ENCODE measurements at places on chromosomes 13 and 19.

DNA sequence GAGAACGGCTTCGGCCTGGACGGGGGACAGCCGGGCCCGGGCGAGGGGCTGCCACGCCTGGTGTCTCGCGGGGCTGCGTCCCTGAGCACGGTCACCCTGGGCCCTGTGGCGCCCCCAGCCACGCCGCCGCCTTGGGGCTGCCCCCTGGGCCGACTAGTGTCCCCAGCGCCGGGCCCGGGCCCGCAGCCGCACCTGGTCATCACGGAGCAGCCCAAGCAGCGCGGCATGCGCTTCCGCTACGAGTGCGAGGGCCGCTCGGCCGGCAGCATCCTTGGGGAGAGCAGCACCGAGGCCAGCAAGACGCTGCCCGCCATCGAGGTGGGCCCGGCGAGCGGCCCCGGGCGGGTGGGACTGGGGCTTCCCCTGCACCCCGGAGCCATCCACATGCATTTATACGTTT is 10.7 kb downstream of the RELB start:
- DNase-seq: no peak

DNA sequence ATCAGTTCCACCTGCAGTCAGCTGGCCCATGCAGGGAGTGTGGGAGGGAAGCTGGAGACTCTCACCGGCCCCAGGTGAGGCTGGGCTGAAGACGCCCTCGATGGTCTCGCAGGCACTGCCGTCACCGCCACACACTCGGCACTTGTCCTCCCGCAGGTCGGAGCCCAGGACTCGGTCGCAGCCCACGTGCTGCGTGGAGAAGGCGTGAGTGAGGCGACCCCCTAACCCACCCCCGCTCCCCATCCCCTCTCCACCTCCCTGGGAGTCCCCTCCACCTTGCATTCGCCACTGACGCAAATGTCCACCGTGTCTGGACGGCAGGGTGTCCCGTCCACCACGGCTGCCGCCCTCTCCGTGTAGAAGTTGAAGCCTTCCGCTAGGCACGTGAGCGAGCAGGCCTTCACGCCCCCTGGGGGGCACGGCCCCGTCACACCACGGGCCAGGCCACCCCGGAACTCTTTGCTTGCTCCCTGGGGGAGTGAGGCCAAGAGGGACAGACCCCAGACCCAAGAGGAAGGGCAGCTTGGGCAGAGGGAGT is 12.0 kb upstream of the MYO1F start:
- no peak for DNase-seq

GRCh38 chr13:103883698-103884097 is 817.5 kb upstream of the SLC10A2 start:
- no peak for DNase-seq

DNA sequence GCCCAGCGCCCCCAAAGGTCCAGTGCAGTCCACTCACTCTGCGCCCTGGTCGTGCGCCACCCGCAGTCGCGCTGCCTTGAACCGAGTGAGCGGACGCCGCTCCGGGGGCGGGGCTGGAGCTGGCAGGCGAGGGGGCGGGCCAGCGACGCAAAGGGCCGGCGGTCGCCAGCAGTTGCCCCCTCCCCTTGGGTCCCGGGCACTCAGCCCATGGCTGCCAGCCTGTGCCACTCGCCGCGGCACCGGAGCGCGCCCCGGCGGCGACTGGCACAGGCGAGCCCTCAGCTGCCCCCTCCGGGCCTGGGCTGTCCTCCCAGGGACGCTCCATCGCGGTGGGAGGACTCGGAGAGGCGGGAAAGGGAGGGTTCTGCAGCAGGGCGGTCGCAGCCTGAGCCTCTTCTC is at the start of gene S1PR5:
TSS of gene S1PR5 (minus strand) at position 87 of the 399 bp plus-strand sequence. CDS start 2,436 bp downstream, outside the sequence.
- no peak for DNase-seq

GRCh38 chr19:15595069-15595468 is 19.9 kb upstream of the CYP4F8 start:
- no peak for DNase-seq

DNA sequence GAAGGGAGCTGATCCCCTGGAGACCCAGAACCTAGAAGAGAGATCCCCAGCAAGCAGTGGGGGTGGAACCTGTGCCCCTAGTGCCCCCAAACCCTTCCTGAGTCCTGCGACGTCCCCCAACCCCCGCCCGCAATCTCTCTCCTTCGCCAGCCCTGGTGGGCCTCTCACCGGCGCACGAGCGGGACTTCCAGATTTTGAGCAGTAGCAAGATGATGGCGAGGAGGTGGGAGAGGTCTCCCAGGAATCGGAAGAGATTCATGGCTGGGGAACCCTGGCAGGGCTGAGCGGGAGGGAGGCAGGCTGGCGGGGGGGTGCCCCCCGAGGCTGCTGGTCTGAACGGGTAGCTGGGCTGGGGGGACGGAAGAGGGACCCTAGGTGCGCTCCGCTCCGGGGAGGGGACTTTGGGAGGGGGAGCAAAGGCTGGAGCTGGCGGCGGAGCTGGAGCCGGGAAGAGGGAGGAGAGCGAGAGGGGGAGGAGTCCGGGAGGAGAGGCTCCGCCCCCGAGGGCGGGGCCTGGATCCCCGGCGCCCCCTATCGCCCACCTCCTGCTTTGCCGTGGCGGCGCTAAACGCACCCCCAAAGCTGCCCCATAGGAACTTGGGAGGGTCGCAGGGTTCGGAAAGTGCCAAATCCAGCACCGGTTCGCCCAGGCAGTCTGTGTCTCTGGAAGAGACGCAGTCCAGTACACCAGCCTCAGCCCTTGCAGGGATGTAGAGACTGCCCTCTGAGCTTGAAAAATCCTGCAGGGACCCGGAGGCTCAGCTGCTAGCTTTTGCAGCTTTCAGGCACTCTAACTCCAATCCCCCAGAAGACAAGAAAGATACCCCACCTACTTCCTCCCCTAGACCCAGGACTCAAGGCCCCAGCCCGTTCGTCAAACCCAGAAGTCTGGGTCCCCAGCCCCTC is at the start of gene KDELR1:
TSS of gene KDELR1 (minus strand) at position 452 of the 906 bp plus-strand sequence. CDS start at position 259, 193 bp downstream.
- no peak for DNase-seq

DNA sequence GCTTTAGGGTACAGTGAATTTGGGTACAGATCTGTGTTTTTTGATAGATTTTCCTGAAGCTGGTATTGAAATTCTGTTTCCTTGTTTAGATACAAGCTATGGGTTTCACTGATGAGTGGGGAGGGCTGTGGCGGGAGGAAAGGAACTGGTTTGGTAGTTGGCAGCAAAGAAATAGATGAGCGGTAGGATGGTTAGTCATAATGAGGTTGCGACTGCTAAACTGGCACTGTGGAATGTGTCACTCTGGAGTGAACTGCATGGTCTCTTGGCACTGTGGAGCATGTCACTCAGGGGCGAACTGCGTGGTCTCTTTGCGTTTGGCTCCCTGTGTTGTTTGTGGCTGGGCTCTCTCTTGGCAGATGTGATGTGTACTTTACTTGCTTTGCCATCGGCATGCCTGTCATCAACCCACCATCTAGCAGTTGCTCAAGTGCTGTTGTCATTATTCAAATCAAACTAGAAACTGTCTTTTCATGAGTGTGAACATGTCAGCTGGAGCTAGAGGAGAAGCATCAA is 82.1 kb downstream of the ATP8A2 start:
- no peak for DNase-seq

- DNase-seq: no peak
These were observed 4.2 kb downstream of the TTC9B start for GRCh38 chr19:40213882-40214570.

DNA sequence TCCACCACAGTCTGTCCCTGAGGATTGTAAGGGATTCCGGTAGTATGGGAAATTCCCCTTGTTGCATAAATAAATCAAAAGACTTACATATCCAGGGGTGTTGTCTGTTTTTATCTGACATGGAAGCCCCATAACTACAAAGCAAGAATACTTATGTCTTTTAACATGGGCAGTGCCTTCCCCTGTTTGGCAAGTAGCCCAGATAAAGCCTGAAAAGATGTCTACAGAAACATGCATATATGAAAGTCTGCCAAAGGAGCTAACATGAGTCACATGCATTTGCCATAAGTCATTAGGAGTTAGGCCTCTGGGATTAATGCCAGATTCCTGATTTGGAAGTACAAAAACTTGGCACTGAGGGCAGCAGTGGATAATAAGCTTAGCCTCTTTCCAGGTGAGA is 62.1 kb downstream of the ZNF737 start:
- no peak for DNase-seq

DNA sequence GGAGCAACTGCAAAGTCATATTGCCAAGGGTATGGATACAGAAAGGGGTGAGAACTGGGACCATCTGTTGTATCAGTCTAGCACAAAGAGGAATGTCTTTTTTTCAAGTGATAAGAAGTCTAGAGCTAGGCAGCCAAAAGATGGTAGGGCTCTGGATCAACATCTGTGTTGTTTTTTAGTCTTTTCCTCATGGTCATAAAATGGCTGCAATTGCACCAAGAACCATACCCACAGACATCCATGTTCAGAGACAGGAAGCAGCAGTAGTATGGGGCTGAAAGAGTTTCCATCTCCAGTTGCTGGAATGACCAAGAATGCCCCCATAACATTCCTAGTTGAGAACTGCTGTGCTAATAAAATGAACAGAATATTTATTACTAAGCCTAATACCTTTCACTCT is 25.6 kb downstream of the KCNC3 start:
- no peak for DNase-seq

DNA sequence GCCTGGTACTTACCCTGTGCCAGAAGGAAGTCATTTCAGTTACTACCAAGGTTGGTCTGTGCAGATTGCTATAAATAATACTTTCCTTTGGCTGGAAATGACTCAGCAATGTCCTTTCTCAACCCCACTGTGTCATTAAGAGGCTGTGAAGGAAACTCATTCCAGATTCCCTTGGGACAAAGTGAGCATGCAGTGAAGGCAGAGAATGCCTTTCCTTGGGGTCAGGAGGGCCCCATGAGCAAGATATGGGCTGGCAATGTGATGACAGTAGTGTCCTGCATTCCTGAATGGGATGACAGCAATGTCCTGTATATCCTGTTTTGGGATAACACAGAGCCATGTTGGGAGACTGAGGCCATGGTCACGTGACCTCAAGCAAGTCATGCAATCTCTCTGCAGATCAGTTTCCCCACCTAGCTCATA is 213.1 kb upstream of the TMTC4 start:
- no peak for DNase-seq

DNA sequence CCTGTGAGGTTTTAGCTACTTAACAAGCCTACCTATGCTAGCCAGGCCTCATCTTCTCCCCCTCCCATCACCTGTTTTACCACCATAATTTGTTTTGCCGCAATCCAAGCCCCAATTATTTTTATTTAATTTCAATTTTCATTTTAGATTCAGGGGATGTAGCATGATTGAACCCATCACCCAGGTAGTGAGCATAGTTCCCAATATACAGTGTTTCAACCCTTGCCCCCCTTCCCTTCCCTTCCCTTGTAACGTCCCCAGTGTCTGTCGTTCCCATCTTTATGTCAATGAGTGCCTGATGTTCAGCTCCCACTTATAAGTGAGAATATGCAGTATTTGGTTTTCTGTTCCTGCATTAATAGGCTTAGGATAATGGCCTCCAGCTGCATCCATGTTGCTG is 885.0 kb downstream of the UQCRFS1 start:
- DNase-seq: no peak

- DNase-seq: no peak
These were observed 480.2 kb upstream of the MIR17HG start for GRCh38 chr13:90867336-90867683.

GRCh38 chr13:36158611-36159010 is 27.4 kb upstream of the DCLK1 start:
- no peak for DNase-seq

DNA sequence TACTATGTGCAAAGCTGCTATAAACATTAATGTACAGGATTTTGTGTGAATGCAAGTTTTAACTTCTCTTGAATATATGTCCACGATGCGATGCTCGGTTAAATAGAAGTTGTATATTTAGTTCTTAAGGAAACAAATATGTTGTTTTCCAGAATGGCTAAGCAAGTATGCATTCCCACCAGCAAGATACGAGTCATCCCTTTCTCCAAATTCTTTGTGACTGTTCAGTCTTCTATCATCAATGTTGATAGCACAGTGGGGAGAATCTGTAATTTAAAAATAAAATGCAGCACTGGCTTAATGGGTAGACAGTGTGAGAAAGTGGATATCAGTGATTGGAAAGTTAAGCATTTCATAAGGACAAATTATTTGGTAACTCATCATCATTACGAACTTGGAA is 1340.8 kb downstream of the PCDH9 start:
- DNase-seq: no peak

DNA sequence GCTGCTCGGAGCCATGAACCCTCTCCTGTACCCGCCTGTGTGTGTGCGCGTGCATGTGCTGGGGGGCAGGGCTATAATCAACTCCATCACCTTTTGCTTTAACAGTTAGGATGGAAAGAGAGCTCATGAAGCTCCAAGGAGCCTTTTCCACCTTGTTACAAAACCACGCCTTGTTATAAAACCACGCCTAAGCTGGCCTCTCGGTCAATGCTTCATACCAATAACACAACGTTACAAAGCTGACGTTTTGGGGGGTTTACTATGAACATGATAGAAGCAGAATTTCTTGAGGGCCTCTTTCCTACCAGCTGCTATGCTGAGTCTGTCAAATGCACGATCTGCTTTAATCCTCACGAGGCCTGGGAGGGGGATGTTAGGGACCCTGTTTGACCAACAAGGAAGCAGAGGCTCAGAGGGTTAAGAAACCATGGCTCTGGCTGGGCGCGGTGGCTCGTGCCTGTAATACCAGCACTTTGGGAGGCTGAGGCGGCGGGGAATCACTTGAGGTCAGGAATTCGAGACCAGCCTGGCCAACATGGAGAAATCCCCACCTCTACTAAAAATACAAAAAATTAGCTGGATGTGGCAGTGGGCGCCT is 11.9 kb downstream of the CAPS start:
- DNase-seq: no peak

- DNase-seq: no peak
These were observed 5.2 kb downstream of the SLC25A42 start for GRCh38 chr19:19068659-19069654.

DNA sequence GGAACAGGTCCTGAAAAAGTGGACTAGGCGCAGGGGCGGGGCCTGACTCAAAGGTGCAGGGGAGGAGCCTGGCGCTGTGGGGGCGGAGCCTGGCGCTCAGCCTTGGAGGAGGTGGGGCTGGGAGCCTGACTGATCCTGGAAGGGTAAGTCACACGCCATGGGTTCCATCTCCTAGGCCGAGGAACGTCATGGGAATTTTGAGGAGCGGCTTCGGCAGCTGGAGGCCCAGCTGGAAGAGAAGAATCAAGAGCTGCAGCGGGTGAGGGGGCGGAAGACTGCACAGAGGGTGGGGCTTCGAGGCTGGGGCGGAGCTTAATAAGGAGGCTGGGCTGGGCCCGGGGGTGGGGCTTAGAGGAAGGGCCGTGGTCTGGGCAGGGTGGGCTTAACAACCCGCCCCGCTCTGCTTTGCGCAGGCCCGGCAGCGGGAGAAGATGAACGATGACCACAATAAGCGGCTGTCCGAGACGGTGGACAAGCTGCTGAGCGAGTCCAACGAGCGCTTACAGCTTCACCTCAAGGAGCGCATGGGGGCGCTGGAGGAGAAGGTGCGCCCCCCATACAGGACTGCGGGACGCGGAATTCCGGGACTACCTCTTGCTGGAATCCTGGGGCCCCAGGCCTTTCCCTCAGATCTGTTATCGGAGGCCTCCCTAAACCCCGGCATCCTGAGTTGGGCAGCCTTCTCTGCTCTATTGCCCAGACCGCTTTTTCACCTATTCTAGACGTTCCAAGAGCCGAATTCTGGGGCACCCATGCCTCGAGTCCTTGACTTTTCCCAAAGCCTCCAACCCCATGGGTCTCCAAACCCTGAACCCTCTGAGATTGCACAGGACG is 14.5 kb downstream of the PPFIA3 start:
- no peak for DNase-seq

GRCh38 chr19:3381701-3382372 is 15.5 kb downstream of the NFIC start:
- DNase-seq: no peak

- no peak for DNase-seq
These were observed 26.9 kb downstream of the GAS6 start for GRCh38 chr13:113836768-113837559.

GRCh38 chr19:29971002-29971401 is 29.0 kb downstream of the URI1 start:
- DNase-seq: no peak

GRCh38 chr13:30169442-30169841 is 137.9 kb downstream of the KATNAL1 start:
- no peak for DNase-seq

All from vagina (tissue), 2 donors.